ENCODE measurements at places on chromosomes 3 and 15.

DNA sequence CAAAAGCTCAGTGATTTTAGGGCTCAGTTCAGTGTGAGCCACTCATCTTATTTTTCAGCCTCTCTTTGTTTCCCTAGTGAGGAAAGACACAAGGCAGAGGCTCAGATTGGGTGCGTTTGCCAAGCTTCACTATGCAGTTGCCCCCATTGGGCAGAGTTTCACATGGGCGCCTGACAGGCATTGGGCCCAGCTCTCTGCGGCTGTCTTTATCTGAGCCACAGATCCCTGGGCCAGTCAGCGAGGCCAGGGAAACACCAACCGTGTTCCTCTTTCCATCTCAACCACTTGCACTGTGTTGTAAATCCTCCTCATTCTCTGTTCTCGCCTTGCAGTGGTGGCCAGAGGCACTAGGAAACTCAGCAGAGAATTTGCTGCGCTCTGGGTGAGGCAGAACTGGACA lies 10.8 kb downstream of the ESYT3 start:
- DNase-seq: no peak

GRCh38 chr3:51401735-51402134 lies 10.7 kb downstream of the RBM15B start:
- no peak for DNase-seq

- no peak for DNase-seq
Observed at GRCh38 chr3:46663591-46664135, 29.8 kb downstream of the ALS2CL start.

- DNase-seq: no peak
Observed at GRCh38 chr3:6601374-6601773, 259.5 kb upstream of the GRM7 start.

GRCh38 chr3:140251678-140252077 lies 316.7 kb downstream of the CLSTN2 start:
- no peak for DNase-seq

DNA sequence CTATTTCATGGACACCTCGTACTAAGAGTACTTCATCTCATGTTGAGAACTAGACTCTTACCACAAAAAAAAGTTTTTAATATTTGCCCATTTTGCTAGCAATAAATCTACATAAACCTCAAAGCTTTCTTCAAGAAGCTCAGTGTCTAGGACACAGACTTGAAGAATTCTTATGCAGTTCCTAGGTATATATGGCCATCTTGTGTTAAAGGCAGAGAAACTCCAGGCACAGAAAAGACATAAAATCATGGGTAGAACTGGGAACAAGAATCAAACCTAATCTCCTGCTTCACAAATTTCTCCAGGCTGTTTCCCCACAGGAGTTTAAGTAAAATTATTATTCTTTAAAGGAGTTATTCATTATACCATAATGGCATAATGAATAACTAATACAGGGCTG lies 4.4 kb downstream of the MBD4 start:
- no peak for DNase-seq

DNA sequence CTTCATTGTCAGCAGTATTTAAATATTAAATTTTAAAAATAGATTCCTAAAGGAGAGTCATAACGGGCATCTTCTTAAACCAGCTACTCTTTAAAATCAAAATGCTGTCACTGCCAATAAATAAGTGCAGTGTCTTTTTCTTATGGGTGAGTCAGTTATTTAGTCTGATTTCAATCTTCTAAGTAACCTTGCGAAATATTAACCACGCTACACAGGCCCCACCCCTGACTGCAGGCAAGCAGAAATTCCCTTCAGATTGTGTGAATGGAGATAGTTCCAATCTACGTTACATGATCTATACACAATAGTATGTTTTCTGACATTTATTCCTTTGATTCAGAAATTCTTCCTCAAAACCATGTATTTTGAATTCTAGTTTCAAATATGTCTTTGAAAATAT lies 141.5 kb downstream of the GADL1 start:
- DNase-seq: no peak

DNA sequence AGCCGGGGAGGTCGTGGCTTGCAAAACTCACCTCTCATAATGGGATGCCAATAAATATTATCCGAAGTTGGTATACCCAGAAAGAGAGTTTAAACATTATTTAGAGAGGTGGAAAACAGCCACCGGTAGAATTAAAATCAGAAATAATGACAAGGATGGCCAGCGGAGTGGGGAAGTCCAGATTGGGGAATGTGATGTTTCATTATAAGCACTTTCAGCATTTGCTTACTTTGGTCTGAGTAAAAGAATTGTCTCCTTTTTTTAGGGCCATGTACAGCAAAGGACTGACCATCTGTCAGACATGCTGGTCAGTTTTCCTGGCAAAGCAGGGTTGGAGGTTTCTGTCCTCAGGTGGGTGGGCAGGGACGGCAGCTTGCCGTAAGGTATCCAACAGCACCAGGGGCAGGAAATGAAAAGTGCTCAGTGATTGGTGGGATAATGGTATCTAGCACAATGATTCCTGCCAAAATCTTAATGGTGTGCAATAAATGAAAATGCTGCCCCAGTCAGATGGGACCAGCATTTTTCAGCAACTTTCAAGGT lies 24.3 kb downstream of the APBA2 start:
- no peak for DNase-seq

GRCh38 chr15:33211176-33211808 lies 16.8 kb upstream of the FMN1 start:
- no peak for DNase-seq

DNA sequence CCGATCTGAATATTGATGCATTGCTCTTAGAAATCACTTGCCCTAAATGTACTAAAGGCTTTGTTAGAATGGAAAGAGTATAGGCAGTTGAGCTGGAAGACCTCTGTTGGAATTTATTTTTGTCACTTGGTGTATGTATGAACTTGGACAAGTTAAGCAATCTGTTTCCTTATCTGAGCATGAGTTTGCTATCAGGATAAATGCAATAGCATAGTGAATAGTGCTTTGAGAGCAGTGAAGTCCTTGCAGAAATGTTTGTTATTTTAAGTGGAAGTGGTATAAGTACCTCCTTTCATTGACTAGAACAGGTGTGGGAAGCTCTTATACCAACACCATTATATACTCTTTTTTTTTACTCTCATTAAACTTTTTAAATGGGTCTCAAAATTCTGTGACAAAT lies 146.4 kb upstream of the ONECUT1 start:
- DNase-seq: no peak

- no peak for DNase-seq
Observed at GRCh38 chr15:51874751-51875644, 45.5 kb downstream of the TMOD3 start.

DNA sequence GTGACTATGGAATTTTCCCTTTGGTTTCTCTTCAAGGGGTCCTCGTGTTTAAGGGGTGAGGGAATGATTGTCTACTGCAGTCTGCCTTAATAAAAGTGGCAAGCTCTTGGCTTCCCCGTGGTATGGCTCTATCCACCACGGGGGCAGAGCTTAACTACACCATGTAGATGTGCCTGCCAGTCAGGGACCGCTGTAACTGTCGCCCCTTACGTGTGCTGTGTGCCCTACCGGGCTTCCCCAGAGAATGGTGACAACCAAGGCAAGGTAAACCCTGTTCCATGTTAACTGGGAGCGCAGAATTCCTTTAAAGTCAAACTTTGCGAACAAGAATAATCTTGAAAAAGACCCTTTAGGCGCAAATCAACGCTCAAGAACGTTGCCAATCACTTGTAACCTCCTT lies 966 bp upstream of the C3orf80 start:
- no peak for DNase-seq
